ENCODE measurements at places on chromosomes 5 and 9.

DNA sequence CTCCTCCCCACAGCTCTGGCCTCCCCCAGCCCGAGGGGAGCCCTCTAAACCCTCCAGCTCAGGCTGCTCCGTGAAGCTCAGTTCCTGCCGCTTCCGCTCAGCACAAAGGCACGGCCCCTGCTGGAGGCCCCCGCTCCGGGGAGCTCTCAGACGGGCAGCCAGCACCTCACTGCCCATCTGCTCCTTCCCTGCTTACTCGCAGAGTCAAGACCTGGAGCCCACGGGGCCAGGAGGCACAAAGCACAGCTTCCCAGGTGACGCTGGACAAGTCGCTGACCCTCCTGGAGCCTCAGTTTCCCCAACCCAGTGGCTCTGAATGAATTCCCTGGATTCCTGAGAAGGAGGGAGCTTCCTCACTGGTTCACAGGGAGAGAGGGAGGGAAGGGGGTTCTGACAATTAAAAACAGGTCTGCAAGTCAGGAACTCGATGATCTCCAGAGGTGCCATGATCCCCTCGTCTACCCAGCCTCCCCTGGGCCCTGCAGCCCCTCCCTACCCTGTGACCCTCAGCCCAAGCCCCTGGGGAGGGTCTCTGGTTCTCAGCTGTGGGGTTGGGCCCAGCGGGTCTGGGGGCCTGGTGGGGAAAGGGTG lies 36.2 kb downstream of the VAV2 start:
- peak; percentile 77 for DNase-seq

GRCh38 chr9:89764217-89764616 lies 159.4 kb downstream of the GADD45G start:
- DNase-seq = no peak

- DNase-seq = no peak
Measured at GRCh38 chr9:18837402-18837801, 195.6 kb downstream of the SAXO1 start.

DNA sequence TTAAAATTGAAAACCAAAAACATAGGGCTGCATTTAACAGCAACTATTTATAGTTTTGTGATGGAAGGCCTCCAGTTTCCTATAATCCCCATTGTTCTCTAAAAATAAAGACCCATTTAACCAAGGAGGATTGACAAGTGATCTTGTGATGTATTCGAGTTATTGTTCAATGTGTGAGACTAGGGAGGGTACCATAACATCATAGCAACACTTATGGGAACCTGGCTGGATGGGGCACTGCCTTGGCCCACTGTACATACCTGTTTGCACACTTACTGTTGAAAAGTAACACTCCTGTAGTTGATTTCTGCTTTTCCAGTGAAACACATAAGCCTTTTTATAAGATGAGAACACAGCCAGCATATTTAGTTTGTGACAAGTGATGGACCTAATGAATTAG lies 32.3 kb downstream of the MACIR start:
- DNase-seq = no peak

DNA sequence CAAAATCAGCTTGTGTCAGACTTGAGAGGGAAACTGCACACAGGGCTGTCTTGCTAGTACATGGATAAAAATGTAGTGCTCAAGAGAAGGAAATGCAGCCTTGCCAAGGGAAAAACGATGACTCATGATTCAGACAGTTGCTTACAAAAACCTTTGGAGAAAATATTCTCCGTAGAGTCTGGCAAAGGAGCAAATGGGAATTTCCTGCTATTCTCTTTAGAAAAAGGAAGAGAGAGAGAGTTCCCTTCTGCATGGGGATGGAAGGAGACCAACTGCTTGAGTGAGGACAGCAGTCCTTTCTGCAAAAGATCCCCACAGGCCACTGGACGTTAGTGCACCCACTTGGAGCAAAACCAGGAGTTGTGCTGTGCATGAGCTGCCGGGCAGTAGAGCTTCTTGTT lies 7.6 kb downstream of the IFNB1 start:
- DNase-seq = no peak

DNA sequence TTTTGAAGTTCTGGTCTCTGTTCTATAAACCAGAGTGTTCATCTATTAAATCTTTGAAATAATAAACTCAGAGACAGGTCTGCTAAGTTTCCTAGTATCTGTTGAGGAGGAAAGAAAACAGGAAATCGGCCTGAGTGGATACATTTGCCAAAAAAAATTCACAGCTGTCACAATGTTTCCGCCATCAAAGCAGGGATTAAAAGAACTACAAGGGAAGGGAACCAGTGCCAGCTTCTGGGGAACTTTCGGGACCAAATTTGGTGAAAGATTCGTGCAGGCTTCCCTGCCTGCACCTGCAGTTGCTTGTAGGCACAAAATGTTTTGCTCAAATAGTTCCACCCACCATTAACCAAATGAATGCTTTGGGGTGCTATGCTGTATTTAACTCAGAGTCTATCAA lies 267.5 kb downstream of the MSX2 start:
- no peak for DNase-seq

- no peak for DNase-seq
Measured at GRCh38 chr5:158393457-158393856, 534.5 kb upstream of the CLINT1 start.

DNA sequence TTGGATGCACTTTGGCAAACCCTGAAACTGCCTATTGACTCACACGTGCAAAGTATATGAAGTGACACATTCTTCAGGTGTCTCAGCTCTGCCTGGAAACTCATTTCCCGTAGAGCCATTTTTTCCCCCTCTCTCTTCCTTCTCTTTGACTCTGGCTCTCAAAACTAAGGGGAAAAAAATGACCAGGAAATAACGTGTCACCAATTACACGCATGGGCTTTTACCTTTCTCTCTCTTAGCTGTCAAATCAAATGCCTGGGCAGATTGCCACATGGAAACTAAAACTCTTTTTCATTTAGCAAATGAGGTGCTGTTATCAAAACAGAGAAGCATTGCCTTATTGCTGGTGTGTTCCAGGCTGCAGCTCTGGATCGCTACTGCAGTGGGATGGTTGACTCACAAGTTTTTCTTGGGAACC lies 18.3 kb upstream of the IFNK start:
- no peak for DNase-seq

DNA sequence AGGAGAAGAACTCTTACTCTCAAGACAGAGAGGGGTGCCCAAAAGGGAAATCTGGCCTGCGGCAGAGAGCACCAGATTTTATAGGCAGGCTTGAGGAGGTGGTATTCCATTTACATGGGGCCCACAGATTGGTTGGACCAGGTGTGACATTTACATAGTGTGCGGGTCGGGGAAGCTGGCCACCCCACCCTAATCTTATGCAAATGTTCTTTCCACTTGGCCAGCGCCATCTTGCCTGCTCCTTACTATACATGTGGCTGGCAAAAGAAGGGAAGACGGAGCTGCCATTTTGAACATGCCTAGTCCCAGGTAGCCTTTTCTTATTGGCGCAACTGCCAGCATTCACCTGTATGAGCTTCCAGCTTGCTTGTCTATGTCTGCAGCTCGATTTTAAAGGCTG lies 34.8 kb downstream of the PLEKHG4B start:
- DNase-seq = no peak

- DNase-seq = no peak
Measured at GRCh38 chr5:125987677-125988255, 435.4 kb upstream of the GRAMD2B start.

- DNase-seq = no peak
Measured at GRCh38 chr5:119397518-119398380, 41.9 kb downstream of the TNFAIP8 start.

DNA sequence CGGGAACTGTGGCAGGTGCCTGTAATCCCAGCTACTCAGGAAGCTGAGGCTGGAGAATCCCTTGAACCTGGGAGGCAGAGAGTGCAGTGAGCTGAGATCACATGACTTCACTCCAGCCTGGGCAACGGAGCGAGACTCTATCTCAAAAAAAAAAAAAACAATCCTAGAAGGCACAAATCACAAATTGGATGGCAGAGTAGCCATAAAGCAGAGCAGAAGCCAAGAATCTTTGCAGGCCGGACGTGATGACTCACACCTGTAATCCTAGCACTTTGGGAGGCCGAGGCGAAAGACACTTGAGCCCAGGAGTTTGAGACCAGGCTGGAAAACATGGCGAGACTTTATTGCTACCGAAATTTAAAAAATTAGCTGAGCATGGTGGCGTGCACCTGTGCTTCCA lies 9.2 kb upstream of the FUBP3 start:
- DNase-seq = no peak

DNA sequence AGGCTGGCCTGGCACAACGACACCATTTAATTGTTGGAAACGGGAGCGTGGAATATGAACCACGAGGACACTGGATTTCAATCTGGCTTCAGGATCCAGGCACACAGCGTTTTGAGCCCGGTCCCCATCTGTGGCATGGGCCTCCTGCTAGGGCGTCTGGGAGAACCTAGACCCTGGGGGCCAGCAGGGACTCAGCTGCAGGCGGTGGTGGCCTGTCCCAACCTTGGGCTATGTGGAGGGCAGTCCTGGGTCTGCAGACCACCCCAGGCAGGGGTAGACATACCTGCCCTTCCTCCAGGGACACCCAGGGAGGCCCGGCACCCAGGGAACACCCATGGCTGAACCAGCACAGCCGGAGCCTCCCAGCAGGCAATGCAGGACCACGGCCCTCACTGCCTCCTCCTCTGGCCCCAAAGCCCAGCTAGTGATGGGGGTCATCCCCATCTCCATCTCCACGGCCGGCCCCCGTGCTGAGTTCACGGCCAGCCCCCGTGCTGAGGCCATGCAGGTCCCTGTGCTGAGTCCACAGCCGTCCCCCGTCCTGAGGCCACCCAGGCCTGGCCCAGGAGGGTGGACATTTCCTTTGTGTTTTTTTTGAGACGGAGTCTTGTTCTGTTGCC lies 18.5 kb upstream of the UBAC1 start:
- DNase-seq = no peak

DNA sequence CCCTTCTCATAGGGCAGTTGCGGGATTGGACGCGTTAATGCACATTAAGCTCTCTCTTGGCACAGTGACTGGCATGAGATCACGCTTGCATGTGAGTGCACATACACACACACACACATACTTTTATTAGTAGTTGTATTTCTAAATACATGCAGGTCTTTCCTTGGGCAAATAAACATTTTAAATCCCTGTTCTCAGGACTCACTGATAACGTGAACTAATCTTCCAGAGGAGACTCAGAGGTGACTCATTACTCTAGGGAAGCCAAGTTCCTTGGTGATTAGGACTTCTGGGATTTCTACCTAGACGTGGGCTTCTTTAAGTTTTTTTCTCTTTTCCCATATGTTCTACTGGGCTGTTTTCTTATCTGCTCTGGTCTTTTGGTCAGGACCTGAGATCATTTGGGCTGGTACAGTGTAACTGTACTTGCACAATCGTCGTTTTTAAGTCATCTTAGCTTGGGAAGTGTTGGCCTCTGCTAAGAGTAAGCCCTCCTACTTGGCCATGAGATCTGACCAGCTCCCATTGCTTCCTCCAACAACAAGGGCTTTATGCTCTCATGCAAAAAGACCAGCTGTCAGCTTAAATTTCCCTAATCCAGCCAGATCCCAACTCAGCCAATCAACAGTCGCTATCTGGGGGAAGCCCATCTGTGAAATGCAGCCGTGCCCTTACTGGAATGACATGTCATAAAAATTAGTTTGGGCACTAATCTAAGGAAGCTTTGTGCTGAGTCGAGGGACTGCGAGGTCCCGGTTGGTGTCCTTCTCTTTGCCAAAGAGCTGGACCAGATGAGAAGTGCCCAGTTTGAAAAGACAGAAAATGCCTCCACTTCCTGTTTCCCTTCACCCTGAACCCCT lies 176.4 kb upstream of the ANKRD55 start:
- DNase-seq = peak; percentile 49

GRCh38 chr5:31007672-31008071 lies 185.8 kb upstream of the CDH6 start:
- DNase-seq = no peak

GRCh38 chr9:86062845-86063693 lies 36.3 kb downstream of the GOLM1 start:
- no peak for DNase-seq

GRCh38 chr9:112890106-112891081 lies at the start of gene SLC46A2:
Gene SLC46A2 (minus strand): TSS chr9:112890876. CDS start chr9:112890681, 195 bp downstream.
- no peak for DNase-seq

- DNase-seq = no peak
Measured at GRCh38 chr5:132907161-132907560, 33.7 kb downstream of the LEAP2 start.

DNA sequence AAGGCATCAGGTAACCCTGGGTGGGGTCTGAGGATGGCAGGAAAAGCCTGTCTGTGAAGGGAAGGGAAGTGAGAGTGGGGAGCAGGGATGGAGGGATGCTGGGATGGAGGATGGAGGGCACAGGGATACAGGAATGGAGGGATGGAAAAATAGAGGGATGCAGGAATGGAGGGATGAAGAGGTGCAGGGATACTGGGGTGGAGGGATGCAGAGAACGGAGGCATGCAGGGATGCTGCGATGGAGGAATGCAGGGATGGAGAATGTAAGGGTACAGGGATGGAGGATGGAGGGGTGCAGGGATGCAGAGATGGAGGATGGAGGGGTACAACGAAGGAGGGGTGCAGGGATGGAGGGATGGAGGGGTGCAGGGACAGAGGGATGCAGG lies 9.1 kb downstream of the PTGES2 start:
- no peak for DNase-seq

DNA sequence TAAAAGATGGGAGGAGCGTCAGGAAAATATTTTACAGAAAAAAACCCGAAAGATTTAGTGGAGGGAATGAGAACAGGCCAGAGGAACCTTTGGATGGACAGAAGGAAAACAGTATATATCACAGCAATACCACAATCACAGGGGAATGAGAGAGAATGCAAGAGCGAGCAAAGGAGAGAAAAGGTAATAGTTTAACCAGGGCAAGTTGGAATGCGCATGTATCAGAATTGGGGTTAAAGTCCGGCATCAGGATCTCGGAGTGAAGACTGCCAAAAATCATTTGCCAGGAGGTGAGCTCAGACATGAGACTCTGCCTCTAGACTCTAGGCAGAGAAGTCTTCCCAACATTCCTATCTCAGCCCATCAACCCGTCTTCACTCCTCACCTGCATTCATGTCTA lies 36.8 kb downstream of the PCDHGC5 start:
- DNase-seq = no peak

DNA sequence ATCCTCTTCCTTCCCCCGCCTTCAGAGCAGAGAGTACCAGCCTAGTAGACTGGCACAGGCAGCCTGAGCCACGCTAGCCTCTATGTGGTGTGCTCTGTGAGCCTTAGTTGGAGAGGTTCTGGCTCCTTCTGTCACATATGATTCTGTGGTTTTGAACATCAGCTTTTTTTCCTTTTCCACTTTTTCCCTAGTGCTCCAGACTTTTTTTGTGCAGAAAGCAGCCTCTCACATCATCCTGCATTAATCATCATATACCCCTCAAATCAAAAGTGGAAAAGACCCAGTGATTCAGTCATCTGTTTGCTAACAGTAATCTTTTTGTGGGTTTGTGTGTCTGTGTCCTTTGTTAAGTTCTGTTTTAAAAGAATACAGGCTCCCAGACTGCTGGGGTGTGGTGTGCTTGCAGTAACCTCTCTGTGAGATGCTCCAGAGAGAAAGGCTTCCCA lies 663.9 kb upstream of the RGMB start:
- DNase-seq = no peak

Data from D721Med (cell line).